Mucosa of gallbladder (tissue), 1 donor: ENCODE measurements at places on chromosomes 6 and 20. TPM values are rescaled to one million over a fixed set of nuclear protein-coding genes. Genes with fewer than 3 reads are reported as not detected.

SUMO4 gene
- total RNA-seq: 1.3 TPM

BANF2 gene
- not detected for total RNA-seq

GRCh38 chr20:61596687-61597330 lies 344.7 kb downstream of the CDH4 start:
- no peak for DNase-seq

DNA sequence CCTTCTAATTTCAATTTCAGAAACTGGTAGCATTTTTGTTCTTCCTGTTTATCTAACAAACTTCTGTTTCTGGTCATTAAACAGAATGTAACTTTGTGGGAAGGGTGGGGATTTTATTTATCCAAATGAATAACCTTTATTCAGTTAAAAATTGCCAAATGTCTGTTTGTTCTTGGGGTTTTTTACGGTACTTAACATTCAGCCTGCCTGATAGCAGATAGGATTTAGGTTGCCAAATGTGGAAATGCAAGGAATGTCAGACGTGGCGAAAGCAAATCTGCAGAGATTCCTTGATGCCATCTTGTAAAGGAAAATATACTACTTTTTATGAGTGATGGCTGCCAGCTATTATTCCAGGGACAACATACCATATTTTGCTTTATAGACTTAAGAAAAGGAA lies 95.7 kb downstream of the LYRM2 start:
- DNase-seq: no peak

GRCh38 chr6:30500421-30501355 lies 11.4 kb downstream of the HLA-E start:
- DNase-seq: no peak

- no peak for DNase-seq
Observed at GRCh38 chr20:48765359-48765758, 62.4 kb downstream of the PREX1 start.

GRCh38 chr6:37393381-37393929 lies 39.6 kb upstream of the CMTR1 start:
- no peak for DNase-seq
